ENCODE measurements at places on chromosomes 11 and 22.

DNA sequence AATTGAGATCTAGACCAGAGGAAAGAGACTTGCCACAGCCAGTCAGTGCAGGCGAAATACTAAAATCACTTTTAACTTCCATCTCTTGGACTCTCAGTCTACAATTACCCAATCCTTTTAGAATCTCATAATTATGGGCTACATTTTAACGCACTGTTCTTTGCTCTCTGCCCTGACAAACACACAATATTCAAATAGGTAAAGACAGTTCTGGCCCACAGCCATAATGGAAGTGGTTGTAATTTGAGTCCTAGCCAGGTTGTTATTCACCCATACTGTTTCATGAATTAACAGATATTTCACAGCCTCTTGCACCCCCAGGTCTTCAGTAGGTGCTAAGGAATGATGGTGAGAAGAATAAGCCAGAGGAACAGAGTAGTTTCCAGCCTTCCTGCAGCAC, 830 bp downstream of the C11orf97 start:
- DNase-seq: no peak

DNA sequence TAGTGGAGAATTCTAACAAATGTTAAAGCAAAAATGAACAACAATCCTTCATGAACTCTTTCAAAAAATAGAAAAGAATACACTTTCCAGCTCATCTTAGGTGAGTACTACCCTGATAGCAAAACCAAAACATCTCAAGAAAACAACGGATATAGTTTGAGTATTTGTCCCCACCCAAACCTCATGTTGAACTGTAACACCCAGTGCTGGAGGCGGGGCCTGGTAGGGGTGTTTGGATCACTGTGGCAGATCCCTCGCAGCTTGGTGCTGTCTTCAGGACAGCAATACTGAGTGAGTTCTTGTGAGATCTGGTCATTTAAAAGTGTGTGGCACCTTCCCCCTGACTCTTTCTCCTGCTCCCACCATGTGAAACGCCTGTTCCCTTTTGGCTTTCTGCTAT, 27.0 kb downstream of the NCAPD3 start:
- DNase-seq: no peak

GRCh38 chr11:56910785-56911184, 77.9 kb upstream of the OR5AK2 start:
- DNase-seq: no peak

GRCh38 chr11:90594658-90595057, 371.8 kb upstream of the CHORDC1 start:
- DNase-seq: no peak

- no peak for DNase-seq
Observed at GRCh38 chr22:45336971-45337431, 27.3 kb downstream of the FAM118A start.

- no peak for DNase-seq
Observed at GRCh38 chr11:116439361-116439677, 333.5 kb downstream of the BUD13 start.

DNA sequence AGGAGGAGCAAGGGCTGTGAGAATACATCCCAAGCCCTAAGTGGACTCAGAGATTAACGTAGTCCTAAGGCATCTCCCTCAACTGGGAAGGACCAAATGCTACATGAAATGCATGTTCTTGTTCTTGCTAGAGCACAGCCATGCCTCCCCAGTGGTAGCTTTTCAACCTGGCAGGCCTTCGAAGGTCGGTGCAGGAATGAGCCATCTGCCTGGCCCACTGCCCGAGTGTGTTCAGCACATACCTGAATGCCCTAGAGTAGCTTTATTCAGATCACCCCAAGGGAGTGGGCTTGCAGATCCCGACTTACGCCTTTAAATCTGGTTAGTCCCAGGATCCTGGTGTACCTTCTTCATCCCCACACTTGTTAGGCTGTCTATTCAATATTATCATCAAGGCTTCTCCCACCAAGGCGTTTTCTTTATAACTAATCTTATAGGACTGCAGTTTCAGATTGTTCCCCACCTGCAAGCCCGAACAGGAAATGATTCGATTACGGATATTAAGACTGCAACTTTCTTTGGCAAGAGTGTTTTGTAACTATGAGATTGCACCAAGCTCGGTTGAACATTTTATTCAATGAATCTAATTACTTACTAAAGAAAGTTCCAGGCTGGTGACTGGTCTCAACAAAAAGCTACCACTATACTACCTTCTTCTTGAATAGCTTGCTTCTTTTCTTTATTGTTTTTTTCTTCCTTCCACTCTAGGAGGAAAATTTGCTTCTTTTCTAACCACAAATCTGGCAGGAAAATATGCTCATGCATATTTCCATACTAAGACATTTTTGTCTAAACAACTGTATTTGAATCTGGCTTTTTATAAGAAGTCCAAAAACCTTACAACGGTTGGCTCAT, 115.6 kb downstream of the SGSM3 start:
- DNase-seq: no peak

- DNase-seq: no peak
Observed at GRCh38 chr11:70524096-70524922, 126.0 kb downstream of the CTTN start.

DNA sequence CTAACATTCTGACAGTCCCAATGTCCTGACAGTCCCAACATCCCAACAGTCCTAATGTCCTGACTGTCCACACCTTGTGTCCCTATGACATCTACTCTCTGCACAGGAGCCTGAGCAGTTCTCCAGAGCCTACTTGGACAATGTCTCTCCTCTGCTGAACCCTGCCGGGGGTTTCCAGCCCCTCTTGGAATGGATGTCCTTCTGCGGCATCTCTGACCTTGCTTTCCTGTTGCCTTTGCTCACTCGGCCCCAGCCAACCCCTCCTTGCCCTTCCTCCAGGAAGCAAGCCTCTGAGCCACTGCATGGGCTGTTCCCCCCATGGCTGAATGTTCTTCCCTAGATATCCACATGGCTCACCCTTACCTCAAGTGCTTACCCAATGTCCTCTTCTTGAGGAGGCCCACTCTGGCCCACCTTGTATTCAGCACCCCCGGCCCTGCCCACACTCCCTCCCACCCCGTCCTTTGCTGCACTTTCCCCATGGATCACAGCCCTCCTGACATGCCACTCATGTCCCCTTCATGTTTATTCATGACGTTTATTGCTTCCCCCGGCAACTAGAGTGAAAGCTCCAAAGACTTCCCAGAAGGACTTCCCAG, 59.5 kb downstream of the DHCR7 start:
- DNase-seq: no peak

DNA sequence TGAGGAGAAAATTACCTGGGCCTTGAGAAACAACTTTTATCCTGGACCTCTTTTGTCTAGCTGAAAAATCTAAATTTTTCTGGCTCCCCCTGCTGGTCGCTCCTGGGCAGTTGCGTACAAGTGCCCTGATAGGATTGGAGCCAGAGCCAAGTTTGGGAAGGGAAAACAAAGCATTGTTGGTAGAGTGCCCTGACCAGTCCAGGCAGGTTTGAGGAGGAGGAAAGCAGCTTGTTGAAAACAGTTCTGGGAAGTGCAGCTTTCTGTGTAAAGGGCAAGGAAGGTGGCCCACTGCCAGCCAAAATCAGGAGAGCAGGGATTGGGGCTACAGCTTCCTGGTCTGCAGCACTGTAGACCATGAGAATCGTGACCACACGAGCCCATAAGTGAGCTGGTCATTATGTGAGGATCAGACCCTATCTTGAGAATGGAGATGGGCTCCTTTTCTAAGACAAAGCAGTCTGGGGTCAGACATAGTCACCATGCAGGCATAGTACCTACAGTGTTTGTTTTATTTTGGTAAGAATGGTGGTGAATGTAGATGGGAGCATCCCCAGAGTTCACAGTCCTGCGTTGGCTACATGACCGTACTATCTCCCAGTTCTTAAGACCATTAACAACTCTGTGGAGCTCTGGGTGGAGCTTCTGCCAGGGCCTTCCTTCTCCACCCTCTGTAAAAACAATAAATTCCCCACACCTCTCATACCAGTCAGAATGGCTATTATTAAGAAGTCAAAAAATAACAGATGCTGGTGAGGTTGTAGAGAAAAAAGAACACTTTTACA, 21.3 kb upstream of the PIK3IP1 start:
- peak; percentile 17 for DNase-seq

- no peak for DNase-seq
Observed at GRCh38 chr22:23591846-23592245, 11.8 kb upstream of the IGLL1 start.

DNA sequence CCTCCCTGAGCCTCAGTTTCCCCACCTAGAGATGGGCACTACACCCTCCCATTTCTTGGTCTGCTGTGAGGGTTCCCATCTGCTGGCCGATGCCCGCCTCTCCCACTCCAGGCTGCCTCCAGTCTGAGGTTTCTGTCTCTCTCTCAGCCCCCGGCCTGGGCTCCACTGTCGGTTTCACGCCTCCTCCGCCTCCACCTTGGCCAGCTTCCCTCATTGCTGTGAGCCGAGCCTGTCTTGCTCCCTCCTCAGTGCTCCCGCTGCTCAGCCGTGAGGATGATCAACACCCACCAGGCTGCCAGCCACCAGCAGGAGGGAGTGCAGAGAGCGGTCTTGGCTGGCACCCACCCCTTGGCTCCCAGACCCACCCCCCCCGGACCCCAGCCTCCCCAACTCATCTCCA, 61.0 kb downstream of the CYTH4 start:
- DNase-seq: no peak

GRCh38 chr22:32042924-32043323, at the start of gene SLC5A1:
SLC5A1 (plus strand) TSS chr22:32043261; CDS start chr22:32043282, 21 bp downstream.
- DNase-seq: no peak

DNA sequence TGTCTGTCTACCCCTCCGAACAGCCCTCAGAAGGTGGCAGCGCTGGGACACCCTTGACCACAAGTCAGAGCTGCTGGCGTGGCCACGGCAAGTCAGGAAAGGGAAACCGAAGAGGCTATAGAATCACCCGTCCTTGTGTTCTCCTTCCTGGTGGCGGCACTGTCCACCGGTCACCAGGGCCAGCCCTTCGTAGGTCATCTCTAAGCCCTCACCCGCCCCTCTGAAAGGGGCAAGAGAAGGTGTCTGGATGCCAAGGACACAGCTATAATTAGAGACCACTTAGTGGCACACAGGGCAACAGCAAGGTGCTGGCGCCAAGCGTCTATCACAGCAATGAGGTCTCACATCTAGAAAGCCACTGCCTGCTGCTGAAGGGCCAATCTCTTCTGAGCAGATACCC, 320.9 kb downstream of the SHANK2 start:
- DNase-seq: no peak

DNA sequence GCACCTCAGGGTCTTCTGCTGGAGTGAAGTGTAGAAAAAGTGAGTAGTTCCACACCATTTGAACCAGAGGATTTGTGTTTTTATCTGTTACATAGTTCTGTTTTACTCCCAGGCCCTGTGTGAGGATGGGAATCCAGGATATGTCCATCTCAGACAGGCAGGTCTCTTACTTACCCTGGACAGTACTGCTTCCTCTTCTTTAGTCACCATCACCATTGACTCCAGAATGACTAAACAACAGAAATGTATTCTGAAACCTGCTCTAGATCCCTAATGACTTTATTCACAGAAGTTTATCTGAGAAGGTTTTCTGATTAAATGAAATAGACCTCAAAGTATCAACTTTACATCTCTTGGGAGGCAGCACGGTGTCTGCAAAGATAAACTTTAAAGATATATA, 33.6 kb downstream of the CYP2R1 start:
- DNase-seq: no peak

GRCh38 chr22:25644122-25644521, 79.6 kb downstream of the GRK3 start:
- DNase-seq: no peak

GRCh38 chr22:19289475-19290161, 1.9 kb downstream of the CLTCL1 start:
- no peak for DNase-seq

DNA sequence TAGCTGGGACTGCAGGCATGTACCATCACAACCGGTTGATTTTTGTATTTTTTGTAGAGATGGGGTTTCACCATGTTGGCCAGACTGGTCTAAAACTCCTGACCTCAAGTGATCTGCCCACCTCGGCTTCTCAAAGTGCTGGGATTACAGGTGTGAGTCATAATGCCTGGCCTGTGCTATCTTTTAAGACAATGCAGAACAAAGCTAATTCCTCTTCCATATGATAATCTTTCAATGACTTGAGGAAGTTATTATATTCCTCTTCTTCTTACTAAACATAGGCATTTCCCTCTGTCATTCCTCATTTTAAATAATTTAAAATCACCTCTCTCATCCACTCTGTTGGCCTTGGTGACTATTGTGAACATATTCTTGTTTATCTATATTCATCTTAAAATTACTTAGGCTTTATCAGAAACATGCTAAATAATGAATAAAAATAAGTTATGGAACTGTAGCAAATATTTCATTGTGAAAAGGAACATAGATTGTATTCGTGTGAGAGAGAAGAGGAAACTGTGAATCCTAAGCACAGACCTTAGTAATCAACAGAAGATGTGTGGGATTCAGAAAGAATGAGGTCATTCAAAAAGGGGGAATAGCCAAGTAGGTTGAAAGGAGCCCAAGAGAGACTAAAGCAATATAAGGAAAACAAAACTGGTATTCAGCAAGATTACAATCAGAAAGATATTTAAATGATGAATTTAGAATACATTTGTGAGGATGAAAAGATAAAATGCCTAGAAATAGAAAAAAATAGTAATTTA, 269.4 kb downstream of the TTC28 start:
- DNase-seq: no peak

Data from GM18507 (cell line).